ENCODE measurements at places on chromosomes 5 and 9. TPM values are rescaled to one million over a fixed set of nuclear protein-coding genes. Genes with fewer than 3 reads are reported as not detected.

Gene OTP
- not detected for total RNA-seq

Gene CCDC152
- 1.3 TPM for total RNA-seq

Gene CCDC180
- 2.8 TPM for total RNA-seq

GRCh38 chr5:163458778-163459385 lies 1.0 kb downstream of the NUDCD2 start:
- no peak for DNase-seq

DNA sequence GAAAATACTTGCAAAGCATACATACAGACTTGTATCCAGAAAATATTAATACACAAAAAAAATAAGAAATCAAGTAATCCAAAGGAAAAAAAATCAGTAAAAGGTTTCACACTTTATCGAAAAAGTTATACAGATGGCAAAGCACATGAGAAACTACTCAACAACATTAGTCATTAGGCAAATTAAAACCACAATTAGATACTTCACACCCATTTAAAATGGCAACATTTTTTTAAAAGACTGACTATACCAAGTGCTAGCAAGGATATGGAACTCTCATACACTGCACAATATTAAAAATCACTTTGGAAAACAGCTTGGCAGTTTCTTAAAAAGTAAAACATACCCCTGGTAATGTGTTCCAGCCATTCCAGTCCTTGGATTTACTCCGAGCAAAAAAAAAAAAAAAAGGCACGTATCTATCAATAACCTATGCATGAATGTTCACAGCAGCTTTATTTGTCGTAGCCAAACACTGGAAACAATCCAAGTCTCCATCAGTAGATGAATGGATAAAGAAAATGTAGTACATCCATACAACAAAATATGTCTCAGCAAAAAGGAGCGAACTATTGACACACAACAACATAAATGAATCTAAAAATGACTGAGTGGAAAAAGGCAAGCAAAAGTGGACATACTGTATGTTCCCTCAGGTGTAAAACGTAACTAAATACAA lies 66.0 kb downstream of the GNAQ start:
- no peak for DNase-seq

DNA sequence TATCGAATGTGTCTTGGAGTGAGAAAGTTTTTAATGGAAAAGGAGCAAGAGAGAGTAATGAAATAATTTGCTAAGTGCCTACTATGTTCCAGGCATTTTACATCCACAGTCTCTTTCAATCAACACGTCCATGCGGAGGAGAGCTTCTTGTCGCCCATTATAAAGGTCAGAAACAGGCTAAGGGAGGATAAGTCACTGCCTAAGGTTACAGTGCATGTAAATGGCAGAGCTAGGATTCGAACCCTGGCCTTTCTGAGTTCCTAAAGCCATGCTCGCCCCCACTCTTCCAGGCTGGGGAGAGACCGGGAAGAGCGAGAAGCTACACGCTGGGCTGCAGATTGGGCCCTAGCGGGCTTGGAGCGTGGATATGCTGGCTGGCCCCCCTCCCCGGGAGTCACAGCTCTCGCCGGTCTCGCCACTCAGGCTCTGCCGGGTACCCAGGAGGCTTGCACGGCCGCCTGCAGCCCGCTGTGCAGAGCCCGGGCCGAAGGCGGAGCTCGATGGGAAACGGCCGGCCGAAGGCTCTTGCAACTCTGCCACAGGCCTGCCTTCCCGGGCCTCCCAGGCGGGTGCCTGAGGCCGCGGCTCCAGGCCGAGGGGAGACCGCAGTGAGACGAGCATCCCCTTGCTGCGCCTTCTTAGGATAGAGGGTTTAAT lies 775 bp upstream of the LHX2 start:
- DNase-seq, result no peak

DNA sequence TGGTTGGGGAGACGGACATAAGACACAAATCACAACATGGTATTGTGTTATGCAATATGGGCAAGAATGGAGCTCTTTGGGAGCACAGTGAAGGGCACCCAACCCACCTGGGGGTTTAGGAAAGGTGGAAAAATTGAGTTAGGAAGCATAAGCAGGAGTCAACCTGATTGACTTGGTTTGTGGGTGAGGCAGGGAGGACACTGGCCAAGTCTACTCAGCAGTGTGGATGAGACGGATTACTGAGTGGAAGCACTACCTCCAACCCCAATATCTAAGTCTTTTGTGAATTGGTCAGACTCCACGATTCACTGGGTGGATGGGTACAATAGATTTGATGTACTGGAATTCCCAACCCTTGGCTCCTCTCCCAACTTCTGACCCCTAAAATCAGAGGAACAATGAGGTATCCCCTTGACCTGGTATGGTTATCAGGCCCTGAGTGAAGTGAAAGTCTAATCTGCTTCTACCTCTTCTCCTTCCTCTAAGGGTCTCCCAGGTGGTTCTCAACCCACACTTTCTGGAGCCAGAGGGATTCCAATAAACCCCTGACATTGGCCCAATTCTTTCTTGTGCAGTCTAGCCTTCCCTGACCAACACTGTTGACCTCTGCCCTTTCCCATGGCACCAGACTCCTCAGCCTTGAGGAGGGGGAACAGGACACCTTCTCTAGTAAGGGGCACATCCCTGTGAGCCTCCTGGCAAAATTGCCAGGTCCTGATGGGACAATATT lies 5.2 kb downstream of the EGR1 start:
- no peak for DNase-seq
